NCI-H69 (cell line): ENCODE measurements at places on chromosomes 6 and 20.

DNA sequence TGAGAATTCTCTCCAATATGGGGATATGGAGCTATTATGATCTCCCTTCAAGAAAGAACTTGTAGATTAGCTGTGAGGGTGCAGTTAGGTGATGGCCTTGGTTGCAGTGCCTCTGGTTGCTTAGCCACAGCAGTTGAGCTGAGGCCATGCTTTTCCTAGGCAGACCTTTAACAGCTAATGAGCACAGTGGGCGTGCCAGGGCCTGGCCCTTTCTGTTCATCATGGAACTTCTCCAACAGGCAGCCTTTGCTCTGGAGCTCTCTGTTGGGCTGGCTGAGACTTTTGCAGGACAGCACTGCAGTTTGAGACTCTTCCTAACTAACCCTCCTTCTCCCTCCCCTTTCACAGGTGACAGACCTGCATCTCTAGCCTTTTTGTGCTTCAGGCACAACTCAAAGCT lies 39.7 kb upstream of the TMEM170B start:
- no peak for DNase-seq

DNA sequence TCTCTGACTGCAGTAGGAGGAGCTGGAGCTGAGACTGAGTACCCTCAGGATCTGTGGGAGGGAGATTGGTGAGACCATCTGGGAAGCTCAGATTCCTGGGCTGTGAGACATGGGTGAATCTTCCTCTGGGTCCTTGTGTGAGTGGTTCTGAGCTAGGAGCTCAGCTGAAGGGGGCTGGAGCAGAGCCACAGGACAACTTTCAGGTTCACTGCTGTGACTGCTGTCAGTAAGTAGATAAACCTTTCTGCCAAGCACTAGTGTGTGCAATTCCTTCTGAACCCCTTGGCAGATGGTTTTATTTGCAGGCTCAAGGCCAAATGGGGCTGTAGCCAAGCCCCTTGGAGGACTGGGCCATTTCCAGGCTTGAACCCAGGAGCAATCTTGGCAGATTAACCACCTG lies 49.6 kb upstream of the SNAP91 start:
- DNase-seq = peak; percentile 84

DNA sequence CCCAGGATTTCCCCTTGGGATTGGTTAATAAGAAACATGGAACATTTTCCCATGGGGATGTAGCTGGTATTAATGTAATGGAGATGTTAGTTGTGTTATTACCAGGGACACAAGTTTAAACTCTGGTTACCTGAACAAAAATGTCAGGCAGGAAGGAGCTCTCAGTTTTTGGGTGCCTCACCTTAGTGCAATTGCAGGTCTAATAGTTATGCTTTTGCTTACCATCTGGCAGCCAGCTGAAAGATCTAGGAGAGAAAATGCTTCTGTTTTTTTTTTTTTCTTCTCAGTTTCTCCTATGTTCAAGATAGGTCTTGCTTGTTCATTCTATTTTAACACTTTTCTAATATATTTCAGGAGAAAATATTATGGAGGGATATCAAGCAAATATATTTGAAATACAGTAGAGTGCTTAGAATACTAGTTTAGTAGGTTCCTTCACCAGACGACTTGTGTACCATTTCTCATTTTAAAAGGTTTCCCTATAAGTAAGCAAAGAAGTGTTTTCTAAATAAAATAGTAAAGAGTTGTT lies 4.2 kb upstream of the UBE2J1 start:
- peak; percentile 54 for DNase-seq

- no peak for DNase-seq
Observed at GRCh38 chr6:148873868-148874267, 127.0 kb downstream of the UST start.

- peak; percentile 66 for DNase-seq
Observed at GRCh38 chr6:12289365-12289919, 719 bp upstream of the EDN1 start.

GRCh38 chr6:118198746-118199145 lies 291.7 kb downstream of the SLC35F1 start:
- peak; percentile 49 for DNase-seq

GRCh38 chr6:110456694-110457093 lies 19.7 kb downstream of the SLC22A16 start:
- peak; percentile 21 for DNase-seq

- DNase-seq = peak; percentile 33
Observed at GRCh38 chr6:87922196-87922946, 125.3 kb upstream of the SPACA1 start.

GRCh38 chr6:31247813-31248212 lies 24.1 kb downstream of the HLA-C start:
- DNase-seq = no peak

DNA sequence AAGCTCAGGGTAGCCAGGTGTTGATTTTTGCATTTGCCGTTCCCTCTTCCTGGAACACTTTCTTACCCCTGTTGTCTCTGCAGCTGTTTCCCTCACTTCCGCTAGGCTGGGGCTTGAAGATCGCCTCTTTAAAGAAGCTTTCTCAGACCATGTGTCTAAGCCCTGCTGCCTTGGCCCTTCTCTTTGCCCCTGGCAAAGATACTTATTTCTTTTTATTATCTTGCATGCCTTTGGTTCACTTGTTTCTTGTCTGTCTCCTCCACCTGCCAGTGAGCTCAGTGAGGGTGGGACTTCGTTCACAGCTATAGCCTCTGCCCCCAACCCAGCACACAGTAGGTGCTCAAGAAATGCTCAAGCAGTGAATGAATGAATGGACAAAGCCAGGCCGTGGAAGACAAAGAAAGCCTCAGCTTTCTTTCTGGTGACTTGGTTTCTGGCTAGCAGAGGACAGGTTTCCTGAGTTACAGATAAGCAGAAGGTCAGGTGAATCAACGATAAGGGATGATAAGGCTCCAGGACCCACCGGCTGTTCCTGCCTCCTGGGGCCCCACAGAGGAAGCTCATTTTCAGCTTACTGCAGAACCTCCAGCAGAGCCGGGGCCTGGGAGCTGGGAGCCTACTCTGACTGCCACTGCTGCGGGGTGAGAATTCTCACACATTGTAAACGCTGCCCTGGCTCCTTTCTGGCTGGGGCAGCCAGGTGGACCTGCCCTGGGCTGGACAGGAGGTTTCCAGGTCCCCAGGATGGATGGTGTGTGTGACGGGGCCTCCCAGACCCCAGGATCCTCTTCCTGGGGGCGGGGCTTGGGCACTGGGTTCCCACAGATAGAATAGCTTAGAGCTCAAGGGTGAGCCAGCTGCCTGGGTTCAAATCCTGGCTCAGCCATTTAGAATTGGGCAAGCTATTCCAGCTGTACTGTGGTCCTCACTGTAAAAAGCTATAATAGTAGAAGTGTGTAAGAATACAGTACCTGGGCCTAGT lies 29.8 kb downstream of the SNAI1 start:
- no peak for DNase-seq

DNA sequence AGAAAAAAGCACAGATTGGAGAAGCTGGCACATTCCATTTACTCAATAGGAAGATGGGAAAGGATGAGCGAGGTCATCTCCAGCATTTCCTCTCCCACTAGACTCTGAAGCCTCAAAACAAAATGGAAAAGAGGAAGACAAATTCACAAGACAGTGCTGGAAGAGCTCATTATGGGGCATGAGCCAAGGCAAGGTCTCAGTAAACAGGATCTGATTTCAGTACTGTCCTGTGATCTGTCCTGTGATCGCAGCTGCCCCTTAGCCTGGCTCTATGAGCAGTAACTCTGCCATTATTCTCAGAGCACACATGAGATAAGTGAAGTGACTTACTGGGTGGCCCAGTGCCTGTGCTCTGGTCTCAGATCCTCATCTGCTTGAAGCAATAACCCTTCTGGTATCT lies 68.1 kb upstream of the SLC4A11 start:
- DNase-seq = no peak

DNA sequence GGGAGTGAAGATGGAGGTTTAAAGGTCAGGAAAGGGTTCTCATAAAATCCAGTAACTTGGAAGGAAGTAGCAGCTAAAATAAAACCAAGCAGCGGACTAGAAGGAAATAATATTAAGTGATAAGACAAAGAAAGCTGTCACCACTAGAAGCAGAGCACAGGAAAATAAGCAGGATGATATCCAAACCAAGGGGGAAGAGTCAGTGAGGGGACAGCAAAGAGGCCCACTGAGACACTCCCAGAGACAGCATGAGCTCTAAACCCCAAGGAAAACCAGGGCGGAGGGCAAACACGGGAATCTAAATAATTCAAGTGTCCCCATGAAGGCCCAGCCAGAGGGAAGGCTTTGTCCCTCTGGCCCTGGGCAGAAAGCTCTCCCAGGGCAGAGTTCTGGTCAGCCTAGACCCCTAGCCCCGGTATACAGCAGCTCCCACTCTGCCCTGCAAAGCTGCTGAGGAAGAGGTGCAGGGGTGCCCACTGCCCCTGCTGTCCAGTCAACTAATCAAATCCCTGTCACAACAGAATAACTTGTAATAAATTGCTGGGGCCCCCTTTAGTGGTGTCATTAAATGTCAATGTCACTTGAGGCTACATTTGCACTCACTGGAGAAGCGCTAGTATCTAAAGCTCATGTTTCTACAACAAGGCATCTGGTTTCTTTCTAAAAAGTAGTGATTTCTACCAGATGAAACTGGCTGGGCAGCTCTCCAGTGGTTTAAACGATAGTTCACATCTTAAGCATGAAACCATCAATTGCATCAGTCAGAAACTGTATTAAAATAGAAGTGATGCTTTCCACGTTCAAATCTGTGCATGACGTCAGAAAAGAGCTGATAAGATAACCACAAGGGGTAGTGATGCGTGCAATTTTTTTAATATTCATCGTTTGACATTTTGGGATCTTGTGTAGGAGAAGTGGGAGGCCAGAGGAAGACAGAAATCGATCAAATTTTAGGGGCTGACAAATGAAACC lies 13.6 kb downstream of the PDE10A start:
- DNase-seq = no peak

DNA sequence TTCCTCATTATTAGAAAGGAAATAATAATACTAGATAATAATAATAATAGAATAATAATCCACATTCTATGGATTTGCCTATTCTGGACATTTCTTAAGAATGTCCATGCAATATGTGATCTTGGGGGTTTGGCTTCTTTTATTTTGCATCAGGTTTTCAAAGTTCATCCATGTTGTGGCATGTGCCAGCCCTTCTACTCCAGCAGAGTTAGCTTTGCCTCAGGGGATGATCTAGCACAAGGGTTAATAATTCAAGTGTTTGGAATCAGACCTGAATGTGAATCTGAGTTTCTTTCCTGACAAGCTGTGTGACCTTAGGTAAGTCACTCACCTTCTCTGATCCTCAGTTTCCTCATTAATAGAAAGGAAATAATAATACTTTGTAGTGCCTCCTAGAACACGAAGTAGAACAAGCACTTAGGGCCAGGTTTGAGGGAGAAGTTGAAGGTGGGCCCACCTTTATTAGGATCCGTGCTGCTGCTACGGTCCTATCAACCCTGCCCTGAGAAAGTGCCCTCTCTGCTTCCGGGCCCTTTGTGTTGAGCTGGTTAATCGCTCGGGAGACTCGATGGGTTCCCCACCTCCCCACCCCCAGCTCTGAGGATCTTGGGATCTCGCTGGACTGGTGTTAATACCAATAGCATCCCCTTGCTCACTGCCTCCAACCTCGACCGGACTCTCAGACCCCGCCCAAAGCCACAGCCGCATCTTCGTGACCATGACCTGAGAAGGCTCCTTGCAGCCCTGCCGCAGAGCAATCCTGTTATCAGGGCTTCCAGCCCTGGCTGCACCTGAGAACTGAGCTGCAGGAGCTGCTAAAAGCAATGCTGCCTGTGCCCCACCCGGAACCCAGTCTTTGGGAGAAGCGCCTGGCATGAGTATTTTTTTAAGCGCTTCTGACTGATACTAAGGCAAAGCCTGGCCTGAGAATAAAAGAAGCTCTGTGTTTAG lies 26.9 kb downstream of the RBM38 start:
- DNase-seq = no peak

DNA sequence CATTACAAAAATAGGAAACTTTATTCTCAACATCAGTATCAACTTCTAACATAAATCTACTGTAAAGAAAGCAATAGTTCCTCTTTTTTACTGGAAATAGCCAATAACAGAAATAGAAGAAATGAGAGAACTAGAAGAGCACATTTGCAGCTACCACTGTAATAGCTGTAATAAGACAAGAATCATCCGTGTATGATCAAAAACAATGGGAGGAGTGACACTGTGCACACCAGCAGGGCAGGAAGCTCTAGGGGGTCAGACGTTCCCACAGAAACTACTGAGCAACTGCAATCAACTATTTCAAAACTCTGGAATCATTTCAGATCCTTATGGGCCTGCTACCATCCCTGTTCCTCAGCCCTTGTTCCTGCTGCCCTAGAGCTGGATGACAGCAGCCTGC lies 43.7 kb downstream of the NINL start:
- peak; percentile 21 for DNase-seq

DNA sequence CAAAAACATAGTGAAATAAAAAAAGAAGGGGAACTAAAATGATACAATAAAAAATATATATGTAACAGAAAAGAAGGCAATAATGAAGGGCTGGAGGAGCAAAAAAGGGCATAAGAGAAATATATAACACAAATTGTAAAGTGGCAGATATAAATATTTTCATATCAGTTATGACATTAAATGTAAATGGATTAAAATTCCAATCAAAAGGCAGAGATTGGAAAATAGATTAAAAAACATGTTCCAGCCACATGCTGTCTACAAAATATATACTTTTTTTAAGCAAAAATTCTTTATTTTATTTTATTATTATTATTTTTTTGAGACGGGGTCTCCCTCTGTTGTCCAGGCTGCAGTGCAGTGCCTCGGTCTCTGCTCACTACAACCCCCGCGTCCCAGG lies 23.9 kb upstream of the NT5E start:
- no peak for DNase-seq

- peak; percentile 26 for DNase-seq
Observed at GRCh38 chr20:22546344-22546743, 38.0 kb downstream of the FOXA2 start.

DNA sequence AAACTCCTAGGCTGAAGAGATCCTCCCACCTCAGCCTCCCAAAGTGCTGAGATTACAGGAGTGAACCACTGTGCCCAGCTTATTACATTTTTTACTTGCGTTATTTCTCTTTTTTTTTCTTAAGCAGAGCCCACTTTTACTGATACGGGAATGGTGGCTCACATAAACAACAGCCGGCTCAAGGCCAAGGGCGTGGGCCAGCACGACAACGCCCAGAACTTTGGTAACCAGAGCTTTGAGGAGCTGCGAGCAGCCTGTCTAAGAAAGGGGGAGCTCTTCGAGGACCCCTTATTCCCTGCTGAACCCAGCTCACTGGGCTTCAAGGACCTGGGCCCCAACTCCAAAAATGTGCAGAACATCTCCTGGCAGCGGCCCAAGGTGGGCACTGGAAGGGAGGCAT lies 10.5 kb downstream of the CAPN11 start:
- no peak for DNase-seq

DNA sequence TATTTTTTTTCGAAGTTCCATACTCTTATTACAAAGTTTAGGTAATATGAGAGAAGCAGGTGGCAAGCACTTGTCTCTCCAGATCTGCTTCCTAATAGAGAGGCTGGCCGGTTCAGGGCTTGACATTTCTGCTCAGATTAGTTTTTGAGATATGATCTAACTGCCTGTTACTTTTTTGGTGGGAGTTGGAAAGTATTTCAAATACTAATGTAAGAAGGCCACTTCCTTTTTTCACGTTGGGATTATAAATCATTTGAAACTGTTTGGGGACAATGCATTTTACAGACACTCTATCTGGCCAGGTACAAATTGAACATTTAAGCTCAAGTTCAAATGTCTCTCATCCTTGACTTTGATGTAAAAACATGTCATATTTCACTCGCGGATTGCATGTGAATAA lies 222.1 kb upstream of the SULF2 start:
- DNase-seq = no peak

- peak; percentile 70 for DNase-seq
Observed at GRCh38 chr6:53728570-53729194, 63.1 kb upstream of the KLHL31 start.

- DNase-seq = peak; percentile 3
Observed at GRCh38 chr20:46670585-46671584, 18.4 kb downstream of the TP53RK start.

GRCh38 chr6:94289131-94289530 lies 869.8 kb upstream of the EPHA7 start:
- DNase-seq = no peak
